ENCODE measurements at places on chromosomes 1 and 21.

DNA sequence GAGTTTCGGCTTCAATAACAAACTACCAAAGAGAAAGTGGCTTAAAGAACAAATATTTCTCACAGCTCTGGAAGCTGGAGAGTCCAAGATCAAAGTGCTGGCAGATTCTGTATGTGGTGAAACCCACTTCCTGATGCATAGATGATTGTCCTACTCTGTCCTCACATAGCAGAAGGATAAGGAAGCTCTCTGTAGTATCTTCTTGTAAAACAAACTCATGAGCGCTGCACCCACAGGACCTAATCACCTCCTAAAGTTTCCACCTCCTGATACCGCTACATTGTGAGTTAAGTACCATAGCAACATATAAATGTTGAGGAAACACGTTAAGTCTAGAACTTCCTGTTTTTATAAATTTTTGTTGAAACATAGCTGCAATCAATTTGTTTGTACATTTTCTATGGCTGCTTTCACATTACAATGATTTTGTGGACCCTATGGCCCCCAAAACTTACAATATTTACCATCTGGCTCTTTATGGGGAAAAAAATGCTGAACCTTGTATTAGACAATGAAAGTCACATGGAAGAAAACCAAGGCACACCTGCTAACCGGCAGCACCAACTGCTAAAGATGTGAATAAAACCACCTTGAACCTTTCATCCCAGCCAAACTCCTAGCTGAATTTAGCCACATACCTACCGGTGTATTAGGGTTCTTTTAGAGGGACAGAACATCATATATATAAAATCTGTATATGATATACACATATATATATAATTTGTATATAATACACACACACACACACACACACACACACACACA is 1423.4 kb downstream of the NCAM2 start:
- DNase-seq, result no peak

DNA sequence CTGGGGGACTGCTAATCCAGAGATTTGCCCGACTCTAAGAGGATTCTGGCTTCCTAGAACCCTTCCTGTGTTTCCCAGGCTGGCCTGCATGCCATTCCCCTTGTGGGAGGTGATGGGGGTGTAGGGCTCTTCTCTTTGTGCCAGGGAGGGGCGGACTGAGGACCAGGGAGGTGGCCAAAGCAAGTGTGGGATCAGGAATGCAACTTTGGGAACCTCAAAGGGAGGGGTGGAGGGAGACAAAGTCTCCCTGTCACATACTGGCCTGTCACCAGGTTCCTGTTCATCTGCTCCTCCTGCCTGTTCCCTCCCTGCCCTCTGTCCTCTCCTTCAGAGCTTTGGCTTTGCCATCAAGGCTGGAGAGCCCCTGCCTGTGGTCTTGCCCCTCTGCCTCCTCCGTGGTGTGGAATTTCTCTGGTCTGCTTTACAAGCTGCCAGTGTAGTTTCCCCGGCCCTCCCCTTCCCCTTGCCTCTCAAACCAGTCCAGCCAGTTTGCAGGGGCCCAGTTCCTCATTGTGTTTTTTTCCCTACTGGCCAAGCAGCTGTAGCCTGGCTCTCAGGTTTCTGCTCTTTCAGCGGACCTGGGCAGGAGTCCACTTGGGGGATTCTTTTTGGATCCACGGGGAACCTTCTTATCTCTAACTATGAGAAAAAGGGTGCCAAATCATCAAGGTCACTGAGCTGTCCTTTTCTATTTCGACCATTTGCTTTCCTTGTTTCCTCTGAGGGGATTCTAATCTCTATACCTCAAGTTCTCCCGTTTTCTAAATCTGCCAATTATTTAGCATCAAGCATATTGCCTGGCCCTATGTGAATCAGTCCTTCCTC is 1.8 kb downstream of the CGN start:
- DNase-seq, result peak; percentile 77

DNA sequence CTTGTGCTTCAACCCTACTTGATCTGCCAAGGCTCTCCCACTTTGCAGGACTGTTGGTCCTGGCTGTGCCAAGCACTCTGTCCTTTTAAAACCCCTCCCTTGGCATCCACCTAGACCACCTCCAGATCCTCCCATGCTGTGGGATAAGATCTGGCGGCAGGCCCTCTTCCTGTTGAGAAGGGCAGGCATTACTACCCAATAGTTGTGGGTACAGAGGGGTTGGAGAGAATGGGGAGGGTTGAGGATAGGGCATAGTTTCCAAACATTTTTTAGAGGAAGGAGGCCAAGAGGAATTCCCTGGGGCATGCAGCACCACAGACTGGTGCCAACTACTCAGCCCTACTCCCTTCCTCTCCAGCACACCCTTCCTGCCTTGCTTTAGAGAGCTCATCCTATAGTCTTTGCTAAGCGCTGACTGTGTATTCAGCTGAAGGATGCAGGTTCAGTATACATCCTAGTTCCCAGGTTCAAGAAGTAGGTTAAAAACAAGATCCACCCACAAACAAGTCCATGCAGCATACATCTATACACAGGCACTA is 70.7 kb downstream of the TRABD2B start:
- DNase-seq, result no peak

- DNase-seq, result no peak
Observed at GRCh38 chr21:18548249-18548648, 144.7 kb upstream of the TMPRSS15 start.

DNA sequence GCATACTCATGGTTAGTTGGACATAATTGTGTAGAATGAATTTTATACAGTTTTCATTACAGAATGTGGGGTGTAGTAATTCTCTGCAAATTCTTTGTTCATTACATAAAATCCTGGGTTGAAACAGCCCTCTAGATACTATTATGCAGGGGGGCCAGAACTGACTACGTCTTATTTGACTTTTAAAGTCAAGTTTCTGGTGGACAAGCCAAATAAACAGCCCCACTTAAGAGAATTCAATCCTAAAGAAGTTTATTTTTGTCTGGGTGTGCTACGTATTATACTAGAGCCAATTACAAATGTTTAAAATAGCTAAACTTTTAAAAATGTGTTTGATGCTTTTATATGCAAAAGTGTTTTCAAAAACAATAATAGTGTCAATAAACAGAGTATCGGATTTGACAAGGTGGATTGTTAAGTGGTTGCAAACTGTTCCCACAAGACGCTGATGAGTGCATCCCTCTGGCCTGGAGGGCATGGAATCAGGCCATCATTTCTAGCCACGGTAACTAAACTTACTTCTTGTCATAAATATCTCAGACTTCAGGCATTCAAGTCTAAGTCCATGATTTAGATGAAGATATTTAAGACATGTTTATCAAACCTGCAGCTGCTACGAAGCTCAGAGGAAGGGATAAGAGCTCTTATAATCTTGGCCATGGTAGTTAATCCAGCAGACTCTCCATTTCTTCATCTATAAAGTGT is 646.3 kb downstream of the KIF26B start:
- DNase-seq, result no peak

- no peak for DNase-seq
Observed at GRCh38 chr1:34865573-34865972, 6.0 kb upstream of the SMIM12 start.

- peak; percentile 77 for DNase-seq
Observed at GRCh38 chr1:10059342-10059718, 26.6 kb downstream of the UBE4B start.

DNA sequence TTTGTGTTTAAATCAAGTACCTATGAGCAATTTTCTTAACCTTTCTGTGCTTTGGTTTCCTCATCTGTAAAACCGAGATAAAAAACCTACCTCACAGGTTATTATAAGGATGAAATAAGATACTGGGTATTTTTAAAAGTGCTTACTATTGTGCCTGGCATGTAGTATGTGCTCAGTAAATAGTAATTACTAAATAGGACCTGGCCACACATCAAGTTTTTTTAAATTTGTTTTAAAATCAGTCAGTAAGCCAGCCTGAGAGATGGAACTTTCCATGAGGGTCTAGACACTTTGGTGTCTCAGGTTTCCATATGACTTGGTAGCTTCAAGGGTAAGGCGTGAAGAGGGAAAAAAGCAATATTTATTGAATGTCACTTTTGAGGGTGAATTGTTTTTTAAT is 7.0 kb upstream of the ATF3 start:
- DNase-seq, result no peak

DNA sequence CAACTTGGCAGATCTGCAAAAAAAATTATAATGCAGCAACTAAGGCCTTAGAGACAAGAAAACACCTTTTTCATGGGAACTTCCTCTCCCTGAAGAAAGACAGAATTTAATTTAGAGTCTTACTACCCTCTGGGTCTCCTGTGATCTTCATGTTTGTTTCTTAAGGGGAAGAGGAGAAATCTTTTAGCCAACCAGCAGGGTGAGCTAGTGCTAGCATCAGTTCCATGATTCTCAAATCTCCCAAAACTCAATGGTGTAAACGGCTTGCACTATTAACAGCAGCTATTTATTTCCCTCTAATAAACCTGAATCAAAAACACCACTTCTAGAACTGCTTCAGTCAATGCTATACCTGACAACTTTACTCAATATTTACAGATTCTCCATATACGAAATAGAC is 3.8 kb downstream of the ZNF644 start:
- no peak for DNase-seq

DNA sequence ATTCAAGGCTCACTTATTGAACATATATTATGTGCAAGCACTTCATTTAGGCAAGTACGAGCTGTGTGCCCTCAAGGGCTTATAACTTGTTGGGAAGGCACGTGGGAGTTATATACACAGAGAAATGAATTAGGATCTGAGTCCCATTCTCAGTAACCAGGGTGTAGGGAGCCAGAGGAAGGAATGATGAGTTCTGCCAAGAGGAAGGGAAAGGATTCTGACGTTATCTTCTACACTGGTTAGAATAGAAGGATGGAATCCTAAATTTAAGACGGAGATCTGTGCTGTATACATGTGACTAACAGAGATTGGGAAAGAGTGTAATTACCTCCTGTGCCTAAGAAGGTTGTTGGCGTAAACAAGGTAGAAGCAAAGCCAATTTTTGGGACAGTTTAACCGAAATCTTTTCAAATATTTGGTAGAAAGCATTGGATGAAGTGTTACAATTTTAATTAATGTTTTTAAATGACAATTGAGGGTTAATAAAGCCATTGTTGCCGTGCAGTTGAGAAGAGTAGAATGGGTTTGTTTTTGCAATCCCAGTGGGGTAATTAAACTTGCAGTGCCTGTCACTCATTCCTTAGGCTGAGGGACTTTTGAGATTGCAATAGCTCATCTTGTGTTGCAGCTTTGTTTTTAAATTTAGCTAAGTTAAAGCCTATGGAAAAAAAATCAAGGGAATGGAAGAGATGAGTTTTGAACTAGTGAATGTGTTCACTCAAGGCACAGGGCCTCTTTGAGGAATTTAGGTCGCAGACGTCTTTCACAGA is 177.2 kb downstream of the NFIA start:
- DNase-seq, result no peak

DNA sequence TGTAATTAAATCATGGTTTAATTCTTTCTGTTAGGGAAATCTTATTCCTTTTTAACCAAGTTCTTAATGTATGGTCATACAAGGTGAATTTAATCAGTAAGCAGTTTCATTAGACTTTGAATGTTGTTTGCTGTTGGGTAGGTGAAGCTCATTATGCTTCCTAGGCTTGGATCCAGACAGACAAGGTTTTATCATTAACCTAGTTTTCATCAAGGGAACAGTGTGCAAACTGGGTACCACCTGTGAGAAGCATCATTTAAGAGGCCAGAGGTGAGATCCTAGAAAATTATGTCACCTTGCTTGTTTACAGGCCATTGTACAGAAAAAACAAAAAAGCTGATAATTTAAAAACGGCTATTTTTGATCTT is 130.1 kb downstream of the RYR2 start:
- DNase-seq, result no peak

- DNase-seq, result no peak
Observed at GRCh38 chr21:28751176-28751575, 241.5 kb downstream of the LTN1 start.

DNA sequence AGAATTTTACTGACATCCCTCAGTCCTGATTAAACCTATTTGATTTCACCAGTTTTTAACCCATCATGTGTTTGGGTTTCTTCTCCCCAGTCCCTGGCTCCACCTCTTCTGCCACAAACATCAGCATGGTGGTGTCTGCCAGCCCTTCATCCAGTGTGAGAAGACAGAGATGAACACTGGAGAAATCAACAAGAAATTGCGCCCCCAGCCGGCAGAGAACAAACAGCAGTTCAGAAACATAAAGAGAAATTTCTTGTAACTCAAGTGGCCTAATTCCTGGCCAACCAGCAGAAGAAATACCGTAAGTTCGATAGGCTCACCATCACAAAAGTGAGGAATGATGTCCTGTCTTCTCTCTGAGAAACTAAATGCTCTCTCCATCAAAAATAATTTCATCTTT is 18.3 kb downstream of the S100A11 start:
- no peak for DNase-seq

- DNase-seq, result no peak
Observed at GRCh38 chr1:145827966-145828365, 4.0 kb downstream of the POLR3C start.

GRCh38 chr1:178594133-178594532 is 81.2 kb downstream of the TEX35 start:
- DNase-seq, result no peak

DNA sequence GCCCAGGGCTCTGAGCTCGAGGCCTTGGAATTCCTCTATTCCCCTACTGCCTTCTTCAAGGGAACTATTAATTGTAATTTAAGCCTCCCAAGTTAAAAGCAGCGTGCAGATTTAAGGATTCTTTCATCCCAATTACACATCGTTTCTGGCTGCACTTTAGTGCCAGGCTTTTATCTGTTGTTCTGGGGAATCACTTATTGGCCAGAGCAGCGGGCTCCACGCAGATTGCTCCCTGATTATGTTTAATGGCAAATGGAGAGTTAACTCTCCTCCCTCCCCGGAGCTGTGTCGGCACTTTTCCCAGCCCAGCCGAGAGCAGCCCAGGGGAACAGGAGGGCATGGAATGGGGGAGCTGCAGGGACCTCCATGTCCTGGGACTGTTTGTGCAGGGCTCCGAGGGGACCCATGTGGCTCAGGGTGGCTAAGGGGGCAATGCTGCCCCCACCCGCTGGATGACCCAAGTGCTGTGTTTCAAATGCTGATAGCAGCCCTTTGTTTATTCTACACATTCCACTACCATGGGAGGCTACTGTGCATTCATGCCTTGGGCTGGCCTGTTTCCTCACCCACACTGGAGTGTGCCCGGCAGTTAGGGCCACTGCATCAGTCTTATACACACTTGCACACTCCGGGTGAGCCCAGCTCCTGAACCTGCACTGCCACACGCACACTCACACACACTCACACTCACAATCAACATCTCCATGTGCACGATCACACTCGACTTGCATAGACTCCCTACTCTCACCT is 93.3 kb upstream of the POU3F1 start:
- DNase-seq, result no peak
